Stimulated activated CD4-positive, alpha-beta T cell treated with anti-CD3 and anti-CD28 coated beads, Interleukin-1b, Interleukin-23, amount 100 ng/mL, for 1 hour (primary cell): ENCODE measurements at places on chromosomes 2 and 18.

- DNase-seq, result no peak
Observed at GRCh38 chr2:135960656-135961551, 24.5 kb downstream of the DARS1 start.

GRCh38 chr2:278927-279320 is 9.0 kb downstream of the ALKAL2 start:
- DNase-seq, result no peak

- DNase-seq, result no peak
Observed at GRCh38 chr2:191171286-191171685, 20.5 kb upstream of the STAT4 start.

DNA sequence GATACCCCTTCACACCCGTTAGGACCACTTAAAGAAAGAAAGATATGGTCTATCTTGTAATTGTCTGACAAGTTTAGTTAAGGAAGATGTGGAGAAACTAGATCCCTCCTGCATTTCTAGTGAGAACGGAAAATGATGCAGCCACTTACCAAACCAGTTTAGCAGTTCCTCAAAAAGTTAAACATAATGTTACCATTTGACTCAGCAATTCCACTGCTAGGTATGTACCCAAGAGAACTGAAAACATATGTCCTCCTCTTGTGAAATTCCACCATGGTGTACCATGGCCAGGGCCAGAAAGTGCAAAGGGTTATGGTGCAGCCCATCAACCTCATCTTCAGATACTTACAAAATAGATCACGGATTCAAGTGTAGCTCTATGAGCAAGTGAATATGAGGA is 79.0 kb upstream of the ID2 start:
- no peak for DNase-seq

DNA sequence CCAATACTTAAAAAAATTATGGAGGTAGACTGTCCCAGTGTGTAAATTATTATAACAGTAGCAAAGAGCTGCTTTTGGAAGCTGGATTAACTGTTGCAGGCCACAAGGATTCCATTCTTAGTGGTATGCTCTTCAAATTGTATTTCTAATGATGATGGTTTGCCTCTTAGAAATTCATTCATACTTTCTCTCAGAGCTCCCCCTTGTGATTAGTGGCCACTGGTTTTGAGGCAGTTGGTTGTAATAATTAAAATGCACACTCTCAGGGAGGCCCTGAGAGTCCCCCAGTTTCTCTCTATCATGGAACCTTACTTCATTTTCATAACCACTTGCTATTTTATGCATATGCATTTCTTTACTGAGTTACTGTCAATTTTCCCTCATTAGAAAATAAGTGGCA is 122.5 kb downstream of the PLA2R1 start:
- DNase-seq, result no peak

- DNase-seq, result no peak
Observed at GRCh38 chr2:36812196-36812595, 115.7 kb downstream of the VIT start.

- DNase-seq, result no peak
Observed at GRCh38 chr2:55120634-55121359, 70.5 kb upstream of the RTN4 start.

DNA sequence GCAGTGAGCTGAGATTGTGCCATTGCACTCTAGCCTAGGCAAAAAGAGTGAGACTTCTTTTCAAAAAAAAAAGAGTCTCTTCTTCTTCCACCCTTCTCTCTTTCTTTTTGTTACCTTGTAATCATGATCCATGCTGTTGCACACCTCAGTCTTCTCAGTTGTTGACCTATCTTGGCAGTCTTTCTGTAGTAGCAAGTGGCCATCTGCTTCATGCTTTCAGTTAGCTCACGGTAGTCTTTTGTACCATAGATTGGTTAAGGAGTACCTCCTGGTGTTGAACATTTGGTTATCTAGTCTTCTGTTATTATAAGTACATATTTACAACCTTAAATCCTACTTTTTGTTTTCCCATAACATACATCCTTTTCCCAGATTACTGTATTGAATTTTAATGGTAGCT is 3.1 kb downstream of the GORASP2 start:
- no peak for DNase-seq

DNA sequence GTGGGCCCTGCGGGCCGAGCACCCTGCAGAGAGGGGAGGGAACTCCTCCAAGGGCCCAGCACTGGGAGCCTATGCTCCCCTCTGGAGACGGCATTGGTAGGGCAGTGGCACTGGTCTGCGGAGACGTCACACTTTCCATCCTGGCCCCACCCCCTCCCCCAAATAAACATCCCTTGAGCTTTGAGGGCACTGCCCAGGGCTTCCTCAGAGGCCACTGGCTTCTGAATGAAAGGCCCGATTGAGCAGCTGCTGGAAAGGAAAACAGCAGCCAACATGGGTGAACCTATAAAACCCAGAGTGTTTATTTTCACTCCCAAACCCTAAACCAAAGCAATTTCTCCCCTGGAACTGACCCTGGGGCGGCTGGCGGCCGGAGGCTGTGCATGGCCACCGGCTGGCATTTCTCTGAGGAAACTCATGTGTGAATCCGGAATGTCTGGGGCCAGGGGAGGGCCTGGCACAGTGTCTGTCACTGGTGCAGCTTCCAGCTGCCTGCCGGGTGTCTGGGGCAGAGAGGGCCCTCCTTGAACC is 138.9 kb downstream of the DYSF start:
- no peak for DNase-seq

- DNase-seq, result no peak
Observed at GRCh38 chr2:160660741-160661140, 167.1 kb upstream of the RBMS1 start.

DNA sequence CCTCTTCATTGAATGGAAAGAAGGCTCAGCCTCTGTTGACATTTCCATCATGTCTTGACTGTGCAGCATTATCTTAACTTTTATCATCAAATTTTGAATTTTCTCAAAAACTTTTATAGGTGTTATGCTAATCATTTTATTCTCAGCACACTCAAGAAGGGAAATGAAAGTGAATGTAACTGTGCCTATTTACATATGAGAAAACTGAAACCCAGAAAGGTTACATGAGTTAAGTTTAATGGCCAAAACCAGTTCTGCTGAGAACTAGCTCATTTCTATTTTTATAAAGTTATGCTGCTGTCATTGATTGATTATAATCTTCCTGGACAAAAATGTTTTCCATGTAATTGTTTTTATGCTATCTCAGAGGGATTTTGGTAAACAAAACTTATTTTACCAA is 618.8 kb upstream of the NRXN1 start:
- no peak for DNase-seq

GRCh38 chr2:158046121-158046880 is 55.4 kb upstream of the UPP2 start:
- no peak for DNase-seq

DNA sequence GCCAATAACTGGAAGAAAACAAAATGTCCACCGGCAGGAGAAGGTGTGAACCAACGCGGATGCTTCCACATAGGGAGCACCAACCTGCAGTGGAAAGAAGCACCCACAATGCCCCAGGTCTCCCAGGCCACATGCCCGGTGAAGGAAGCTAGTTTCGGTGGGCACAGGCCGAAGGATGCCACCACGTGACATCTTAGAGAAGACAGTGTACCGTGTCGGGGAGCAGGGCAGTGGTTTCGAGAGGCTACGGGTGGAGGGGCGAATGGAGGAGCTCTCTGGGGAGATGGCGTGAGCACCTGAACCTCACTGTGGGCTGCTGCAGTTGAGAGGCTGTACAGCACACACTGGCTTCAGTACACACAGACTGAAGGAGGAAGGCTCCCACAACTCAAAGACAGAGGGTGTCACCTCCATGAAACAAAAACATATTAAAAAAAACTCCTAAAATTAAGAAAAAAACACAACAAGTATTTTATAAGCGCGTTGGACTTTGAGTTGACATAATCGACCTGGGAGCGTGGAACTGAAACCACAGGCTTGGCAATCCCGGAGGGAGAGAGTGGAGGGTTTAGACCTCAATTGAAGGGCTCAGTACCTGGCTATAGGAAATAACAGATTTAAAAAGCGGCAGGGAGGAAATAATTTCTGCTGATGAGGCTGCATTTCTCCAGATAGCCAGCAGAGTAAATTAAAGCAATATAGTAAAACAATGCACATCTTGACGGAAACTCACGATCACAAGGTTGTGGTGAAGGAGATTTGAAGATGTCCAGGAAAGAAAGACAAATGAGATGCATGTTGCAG is 160.1 kb downstream of the RTP5 start:
- DNase-seq, result no peak

DNA sequence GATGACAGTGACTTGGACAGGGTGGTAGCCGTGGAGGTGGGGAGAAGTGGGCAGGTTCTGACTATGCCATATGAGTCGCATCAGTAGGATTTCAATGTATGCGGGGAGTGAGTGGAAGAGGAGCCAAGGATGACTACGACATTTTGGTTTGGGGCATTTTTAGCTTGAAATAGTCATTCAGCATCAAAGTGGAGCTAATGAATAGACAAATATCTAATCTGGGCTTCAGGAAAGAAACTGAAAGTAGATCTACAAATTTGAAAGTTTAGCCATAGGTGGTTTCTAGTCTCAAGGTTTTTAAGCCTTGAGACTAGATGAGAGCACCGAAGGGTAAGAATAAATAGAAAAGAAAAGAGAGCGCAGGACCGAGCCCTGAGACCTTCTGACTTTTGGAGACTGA is 58.3 kb downstream of the FEZ2 start:
- DNase-seq, result no peak

DNA sequence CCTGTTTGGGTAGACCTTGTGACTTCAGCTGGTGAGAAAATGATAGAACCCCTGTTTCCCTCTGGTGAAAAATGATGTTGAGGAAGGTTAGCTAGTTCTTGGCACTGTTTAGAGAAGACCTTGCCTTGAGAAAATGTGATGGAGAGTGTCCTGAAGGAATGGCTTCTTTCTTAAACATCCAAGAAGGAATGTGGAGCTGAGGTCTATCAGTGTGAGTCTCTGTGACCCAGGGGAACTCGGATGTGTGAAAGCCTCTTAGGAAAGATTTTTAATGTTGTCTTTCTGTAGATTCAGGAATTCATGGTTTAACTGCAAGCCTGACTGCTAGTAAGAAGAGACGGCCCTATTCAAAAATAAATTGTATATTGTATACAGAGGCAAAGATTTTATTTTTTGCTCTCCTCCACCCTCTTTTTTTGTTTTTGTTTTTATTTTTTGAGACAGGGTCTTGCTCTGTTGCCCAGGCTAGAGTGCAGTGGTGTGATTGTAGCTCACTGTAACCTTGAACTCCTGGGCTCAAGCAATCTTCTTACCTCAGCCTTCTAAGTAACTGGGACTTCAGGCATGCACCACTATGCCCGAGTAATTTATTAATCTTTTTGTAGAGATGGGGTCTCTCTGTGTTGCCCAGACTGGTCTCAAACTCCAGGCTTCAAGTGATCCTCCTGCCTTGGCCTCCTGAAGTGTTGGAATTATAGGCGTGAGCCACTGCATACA is 87.5 kb downstream of the ZNF532 start:
- no peak for DNase-seq

DNA sequence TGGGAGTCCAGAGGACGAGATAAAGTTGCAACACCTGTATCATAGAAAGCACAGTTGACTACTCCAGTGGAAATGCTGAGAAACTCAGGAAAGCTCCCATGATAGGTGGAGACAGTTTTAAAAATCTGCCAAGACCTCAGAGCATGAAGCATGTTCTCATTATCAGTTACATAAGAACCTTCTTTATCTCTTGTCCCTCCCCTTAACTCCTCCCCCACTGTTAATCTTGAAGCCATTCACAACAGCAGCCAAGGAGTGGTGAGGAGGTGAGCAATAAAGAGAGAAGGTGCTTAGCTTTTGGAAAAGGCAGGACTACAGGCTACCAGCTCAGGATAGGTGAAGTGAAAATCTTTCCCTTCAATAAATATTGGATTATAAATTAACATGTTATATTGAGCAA is 657.9 kb downstream of the NYAP2 start:
- DNase-seq, result no peak

DNA sequence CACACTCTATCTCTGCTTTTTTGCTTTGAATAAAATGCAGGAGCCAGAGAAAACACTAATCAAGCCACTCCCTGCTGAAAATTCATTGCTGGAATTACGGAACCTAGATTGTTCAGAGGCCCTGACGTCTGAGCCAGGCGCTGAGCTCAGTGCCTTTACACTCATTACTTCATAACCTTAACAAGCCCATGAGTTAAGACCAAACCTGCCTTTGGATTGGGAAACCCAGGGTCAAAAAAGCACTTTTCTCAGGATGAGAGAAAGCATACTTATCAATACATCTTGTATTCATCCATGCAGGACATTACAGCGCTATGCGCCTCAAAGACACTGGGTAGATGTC is 762 bp downstream of the INO80C start:
- no peak for DNase-seq

DNA sequence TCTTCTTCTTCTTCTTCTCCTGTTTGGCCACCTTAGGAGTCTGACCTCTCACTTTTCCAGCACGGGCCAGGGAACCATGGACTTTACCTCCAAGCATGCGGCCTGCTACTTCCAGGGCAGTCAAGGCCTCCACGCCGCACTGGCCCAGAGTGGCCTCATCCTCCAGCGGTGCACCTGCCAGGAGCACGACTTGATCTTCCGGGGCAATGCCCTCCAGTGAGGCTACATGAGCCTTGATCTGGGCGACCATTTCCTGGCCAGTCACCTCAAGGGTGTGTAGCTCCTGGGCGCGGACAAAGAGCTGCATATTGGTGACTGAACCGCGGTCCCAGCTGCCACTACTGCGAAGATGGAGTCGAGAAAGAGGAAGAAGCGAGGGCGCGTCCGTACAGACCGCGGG is 67.1 kb downstream of the DIPK1C start:
- DNase-seq, result no peak

GRCh38 chr2:119549241-119549640 is 5.0 kb downstream of the CFAP221 start:
- DNase-seq, result no peak

DNA sequence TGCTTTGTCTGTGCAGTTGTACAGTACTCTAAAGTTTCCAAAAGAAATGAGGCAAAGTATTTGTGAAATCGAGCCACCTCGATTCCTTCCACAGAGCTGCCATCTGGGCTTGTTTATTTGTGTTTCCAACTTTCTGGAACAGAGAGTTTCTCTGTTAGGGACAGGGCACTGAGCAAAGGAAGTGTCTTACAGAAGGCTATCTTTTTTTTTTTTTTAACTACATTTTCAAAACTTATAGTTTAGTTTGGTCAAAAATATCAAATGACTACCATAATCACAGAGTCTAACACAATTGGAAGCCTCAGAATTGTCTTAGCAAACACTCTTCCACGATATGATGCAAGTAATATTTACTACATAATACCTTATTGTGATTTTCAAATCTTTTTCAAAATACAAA is 796 bp downstream of the RFTN2 start:
- no peak for DNase-seq

DNA sequence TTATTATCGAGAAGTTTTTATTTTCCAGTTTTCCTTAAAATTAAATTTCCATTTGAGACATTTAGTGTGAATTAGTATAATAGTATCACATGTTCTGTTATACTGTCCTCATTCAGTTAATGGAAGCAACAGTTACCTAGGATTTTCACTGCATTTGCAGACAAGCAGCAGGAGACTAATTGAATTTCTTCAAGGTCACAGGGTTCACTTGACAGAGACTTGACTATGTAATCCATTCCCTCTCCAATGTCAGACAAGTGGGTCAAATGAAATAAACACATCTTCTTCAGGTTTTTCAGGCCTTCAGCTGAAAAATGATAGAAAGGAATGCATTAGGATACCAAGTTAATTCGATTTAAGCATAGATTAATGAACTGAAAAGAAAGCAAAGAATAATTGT is 26.7 kb downstream of the NLRC4 start:
- no peak for DNase-seq
